Spleen (tissue), 13 donors: ENCODE measurements at places on chromosomes 3 and 15. TPM values are rescaled to one million over a fixed set of nuclear protein-coding genes. Genes with fewer than 3 reads are reported as not detected.

Gene CFAP44
- total RNA-seq = 8.0 TPM

Gene EXD1
- total RNA-seq = not detected

Gene DLG1
- total RNA-seq = 61.4 TPM

Gene GRIP2
- 1.6 TPM for total RNA-seq

DNA sequence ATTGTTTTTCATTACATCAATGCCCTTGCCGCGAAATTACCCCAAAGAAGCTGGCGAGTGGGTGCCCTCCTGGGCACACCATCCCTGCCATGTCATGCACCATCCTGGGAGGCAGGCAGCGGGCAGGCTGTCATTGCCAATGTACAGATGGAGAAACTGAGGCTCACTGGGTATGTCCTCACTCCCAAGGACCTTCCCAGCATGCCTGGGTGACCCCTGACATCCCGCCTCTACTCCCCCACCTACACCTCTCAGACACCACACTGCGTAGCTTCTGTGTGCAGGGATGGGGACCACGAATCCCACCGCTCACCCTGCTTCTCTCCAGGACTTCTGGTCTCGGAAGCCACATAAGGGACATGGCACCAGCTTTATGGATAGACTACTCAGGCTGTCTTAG, 41.0 kb upstream of the SLC41A3 start:
- H3K27ac ChIP-seq = no peak overlapping the region
- no peak overlapping the region for H3K4me3 ChIP-seq
- H3K4me1 ChIP-seq = peaks cover 11% of the 10 kb centered on the region
- no peaks in the 10 kb centered on the region for H3K36me3 ChIP-seq
- DNase-seq = peak; percentile 27

DNA sequence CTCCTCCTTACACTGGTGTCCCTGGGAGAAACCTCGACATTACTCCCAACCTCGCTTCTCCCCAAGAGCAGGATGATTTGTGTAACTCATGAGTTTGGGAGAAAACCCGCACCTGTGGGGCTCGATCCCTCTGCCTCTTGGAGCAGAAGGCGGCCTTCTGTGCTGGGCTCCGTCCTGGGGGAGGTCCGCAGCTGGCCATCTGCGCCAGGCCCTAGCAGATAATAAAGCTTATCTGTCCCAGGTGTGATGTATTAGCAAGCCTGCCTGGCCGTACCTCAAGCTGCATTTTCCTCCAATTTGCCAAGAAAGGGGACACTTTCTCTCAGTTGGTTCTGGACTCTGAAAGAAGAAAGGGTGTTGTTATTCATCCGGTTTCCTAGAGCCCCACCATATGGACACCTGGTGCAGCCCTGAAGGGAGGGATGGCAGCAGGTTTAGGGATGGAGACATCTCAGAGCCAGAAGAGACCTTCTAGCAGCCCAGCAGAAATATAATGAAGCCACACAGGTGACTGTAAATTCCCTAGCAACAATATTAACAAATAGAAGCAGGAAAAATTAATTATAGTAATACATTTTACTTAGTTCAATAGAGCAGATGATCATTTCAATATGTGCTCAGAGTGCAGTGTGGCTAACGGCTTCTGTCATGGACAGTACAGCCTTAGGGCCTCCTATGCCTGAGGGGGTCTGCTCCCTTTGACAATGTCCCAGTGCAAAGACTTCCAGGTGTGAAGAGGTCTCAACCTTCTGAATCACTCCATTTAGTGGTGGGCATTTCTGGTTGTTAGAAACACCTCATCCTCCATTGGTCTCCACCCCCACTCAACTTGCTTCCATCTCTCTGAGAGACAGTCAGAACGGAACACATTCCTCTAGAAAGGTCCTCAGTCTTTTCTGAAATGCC, 94.8 kb downstream of the CPN2 start:
- H3K36me3 ChIP-seq = no peaks in the 10 kb centered on the region
- no peak overlapping the region for H3K27ac ChIP-seq
- no peak for DNase-seq
- H3K4me1 ChIP-seq = peaks cover 26% of the 10 kb centered on the region
- H3K4me3 ChIP-seq = no peak overlapping the region
- no peaks in the 10 kb centered on the region for H3K27me3 ChIP-seq

GRCh38 chr3:71973274-71974030, 188.5 kb upstream of the PROK2 start:
- DNase-seq = peak; percentile 78
- H3K27me3 ChIP-seq = no peaks in the 10 kb centered on the region
- no peaks in the 10 kb centered on the region for H3K4me1 ChIP-seq
- no peaks in the 10 kb centered on the region for H3K36me3 ChIP-seq
- no peak overlapping the region for H3K4me3 ChIP-seq

- H3K27me3 ChIP-seq = no peaks in the 10 kb centered on the region
- no peak overlapping the region for H3K4me3 ChIP-seq
- no peak overlapping the region for H3K27ac ChIP-seq
- DNase-seq = no peak
- H3K36me3 ChIP-seq = no peaks in the 10 kb centered on the region
Measured at GRCh38 chr3:136973352-136973751, 15.6 kb downstream of the IL20RB start.

DNA sequence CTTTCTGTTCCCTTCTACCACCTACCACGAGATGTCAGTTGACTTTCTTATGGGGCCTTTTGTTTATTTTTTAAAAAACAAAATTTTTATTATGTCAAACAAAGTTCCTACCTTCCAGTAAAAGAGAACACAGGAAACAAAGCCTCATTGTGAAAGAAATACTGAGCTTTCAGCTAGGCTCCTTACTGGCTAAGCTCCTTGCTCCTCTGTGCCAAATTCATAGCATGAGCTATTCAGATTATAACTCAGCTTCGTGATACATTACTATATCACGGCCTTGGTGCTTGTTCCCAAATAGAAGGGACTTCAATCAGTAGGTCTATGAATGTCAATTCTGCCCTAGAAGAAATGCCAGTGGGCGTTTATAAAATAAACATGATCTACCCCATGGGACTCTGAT, 145.8 kb upstream of the CHRM5 start:
- H3K36me3 ChIP-seq = no peaks in the 10 kb centered on the region
- H3K27me3 ChIP-seq = peaks cover 3% of the 10 kb centered on the region
- no peak for DNase-seq
- H3K4me1 ChIP-seq = no peaks in the 10 kb centered on the region
- no peak overlapping the region for H3K4me3 ChIP-seq

DNA sequence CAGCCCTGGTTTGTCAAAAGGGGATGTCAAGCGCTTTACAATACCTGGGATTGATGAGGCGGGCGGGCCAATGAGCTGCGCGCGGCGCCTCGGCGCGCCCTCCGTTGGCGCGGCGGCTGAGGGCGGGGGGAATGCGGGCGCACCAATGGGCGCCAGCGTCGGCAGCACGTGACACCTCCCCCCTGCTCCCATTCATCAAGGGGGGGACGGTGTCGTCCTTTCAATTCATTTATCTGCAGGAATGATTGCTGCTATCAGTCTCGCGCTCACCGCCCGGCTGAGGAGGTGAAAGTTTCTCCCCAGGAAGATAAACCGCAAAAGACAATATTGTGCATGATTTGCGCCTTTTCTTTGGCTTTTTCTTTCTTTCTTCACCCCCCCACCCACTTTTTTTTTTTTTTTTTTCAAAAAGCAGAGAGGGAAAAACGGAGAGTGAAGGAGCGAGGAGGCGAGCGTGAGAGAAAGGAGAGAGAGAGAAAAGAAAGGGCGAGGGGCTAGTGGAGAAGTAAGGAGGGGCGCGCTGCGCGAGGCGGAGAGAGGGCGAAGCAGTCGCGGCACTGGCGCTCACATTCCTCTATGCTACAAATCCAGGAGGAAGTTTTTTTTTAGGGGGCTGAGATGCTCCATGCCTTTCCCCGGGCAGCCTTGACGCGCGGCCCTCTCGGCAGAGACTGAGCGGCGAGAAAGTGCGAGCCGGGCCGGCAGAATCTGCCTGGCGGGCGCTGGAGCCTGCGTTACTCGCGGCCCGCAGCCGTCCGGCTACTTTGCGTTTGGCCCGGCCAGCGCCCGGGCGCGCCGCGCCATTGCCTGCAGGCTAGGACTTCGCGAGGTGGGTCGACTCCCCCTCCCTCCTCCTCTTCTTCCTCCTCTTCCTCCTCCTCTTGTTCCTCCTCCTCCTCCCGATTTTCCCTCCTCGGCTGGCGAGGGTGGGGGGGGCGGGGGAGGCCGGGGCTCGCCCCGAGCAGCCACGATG, at the start of gene ZIC1:
ZIC1 (plus strand) TSS at position 223 of the 973 bp plus-strand sequence; CDS start at position 971, 748 bp downstream.
- H3K36me3 ChIP-seq = no peaks in the 10 kb centered on the region
- no peak within 1 kb of the TSS for H3K4me3 ChIP-seq
- H3K4me1 ChIP-seq = peaks cover 42% of the 10 kb centered on the region
- H3K27ac ChIP-seq = no peak within 1 kb of the TSS
- DNase-seq = no peak

DNA sequence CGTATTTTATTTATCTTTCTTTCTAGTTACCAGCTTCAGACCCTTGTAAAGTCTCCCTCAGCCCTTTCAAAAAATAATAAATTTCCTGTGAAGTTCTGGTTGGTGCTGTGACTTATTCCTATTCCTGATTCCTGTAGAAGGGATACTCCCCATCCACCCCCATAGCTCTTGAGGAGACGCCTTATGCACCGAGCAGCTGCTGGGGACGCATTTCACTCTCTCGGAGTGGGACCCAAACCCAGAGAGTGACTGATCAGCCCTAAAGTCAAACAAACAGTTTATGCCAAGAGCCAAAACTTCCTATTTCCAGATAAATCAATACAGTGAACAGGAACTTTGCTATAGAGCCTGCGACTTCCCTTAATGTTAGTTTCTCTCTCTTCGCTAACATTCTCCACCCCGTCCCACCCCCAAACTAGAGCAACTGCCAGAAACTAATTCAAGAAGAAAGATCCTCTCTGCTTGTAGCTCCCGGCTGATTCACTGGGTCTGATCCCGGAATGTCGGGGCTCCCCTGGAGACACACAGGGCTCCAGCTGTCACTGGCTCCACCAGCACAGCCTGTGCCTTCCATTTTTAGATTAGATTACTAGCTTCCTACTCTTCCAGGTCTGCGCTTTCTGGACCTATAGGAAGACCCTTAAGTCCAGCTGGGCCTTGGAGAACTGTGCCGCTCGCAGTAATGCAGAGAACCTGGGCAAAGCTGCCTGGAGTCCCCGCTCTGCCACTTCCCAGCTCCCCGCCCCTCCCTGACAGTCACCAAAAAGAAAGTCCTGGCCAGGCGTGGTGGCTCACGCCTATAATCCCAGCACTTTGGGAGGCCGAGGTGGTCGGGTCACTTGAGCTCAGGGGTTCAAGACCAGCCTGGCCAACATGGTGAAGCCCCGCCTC, 45.2 kb downstream of the KLHL25 start:
- H3K4me3 ChIP-seq = no peak overlapping the region
- no peaks in the 10 kb centered on the region for H3K27me3 ChIP-seq
- DNase-seq = peak; percentile 68
- H3K4me1 ChIP-seq = peaks cover 49% of the 10 kb centered on the region
- H3K27ac ChIP-seq = peak overlapping the region; percentile 65
- peaks cover 43% of the 10 kb centered on the region for H3K36me3 ChIP-seq

DNA sequence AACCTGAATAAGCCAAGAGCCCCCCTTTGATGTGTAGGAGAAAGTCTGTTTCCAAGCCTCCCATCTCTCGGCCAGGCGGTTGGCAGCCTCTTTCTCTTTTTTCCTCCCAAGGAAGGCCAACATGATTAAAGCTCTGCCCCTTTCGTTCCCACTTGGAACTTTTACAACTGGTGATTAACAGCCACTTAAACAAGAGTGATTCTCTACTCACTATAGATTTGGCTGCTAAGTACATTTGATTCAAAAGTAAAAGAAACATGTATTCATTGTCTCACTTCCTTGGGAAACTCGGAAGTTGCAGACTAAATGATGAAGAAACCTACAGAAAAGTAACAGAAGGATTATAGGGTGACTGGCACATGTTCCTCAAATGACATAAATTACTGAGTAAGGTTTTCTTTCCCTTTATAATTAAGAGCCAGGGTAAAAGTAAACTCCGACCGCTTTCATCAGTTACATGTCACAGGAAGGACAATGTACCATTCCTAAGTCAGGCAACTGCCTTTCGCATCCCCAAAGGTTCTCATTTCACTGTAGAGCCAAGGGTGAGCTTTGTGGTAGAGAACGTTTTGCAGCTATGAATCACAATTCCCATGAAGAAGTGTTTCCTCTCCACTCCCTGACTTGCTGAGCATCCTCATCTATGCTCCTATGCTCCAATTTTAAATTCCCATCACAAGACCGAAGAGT, 72.7 kb downstream of the MB21D2 start:
- no peaks in the 10 kb centered on the region for H3K36me3 ChIP-seq
- H3K4me3 ChIP-seq = no peak overlapping the region
- no peaks in the 10 kb centered on the region for H3K27me3 ChIP-seq
- no peak overlapping the region for H3K27ac ChIP-seq

DNA sequence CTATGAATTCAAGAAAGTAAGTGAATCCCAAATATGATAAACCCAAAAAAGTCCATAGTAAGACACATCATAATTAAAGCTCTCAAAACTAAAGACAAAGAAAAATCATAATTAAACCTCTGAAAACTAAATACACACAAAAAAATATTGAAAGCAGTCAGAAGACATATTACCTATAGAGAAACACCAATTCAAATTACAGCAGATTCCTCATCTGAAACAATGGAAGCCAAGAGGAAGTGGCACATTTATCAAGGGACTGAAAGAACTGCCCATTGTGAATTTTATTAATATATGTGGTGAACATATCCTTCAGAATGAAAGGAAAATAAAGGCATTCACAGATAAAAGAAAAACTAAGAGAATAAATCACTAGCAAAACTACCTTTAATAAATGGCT, 128.2 kb downstream of the SCAPER start:
- no peak overlapping the region for H3K27ac ChIP-seq
- H3K36me3 ChIP-seq = peaks cover 41% of the 10 kb centered on the region
- no peaks in the 10 kb centered on the region for H3K4me1 ChIP-seq

DNA sequence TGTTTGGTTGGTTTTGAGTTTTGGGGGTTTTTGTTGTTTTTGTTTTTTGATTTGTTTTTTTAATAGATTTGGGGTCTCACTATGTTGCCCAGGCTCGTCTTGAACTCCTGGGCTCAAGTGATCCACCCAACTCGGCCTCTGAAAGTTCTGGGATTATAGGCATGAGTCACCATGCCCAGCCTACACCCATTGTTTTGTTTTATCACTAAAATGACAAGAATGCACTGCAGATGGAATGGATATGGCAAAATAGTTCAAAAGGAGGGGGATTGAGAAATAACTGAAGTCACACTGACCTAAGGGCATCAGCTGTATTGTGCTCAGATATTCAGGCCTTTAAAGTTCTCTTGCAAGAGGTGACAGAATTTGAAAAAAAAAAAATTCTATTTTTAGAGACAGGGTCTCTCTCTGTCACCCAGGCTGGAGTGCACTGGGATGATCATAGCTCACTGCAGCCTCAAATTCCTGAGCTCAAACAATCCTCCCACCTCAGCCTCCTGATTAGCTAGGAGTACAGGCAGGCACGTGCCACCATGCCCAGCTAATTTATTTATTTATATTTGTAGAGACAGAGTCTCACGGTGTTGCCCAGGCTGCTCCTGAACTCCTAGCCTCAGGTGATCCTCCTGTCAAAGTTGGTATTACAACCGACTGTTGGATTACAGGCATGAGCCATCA, 4.4 kb upstream of the RASA2 start:
- no peak overlapping the region for H3K4me3 ChIP-seq
- H3K27me3 ChIP-seq = no peaks in the 10 kb centered on the region
- H3K27ac ChIP-seq = peak overlapping the region; percentile 99
- no peaks in the 10 kb centered on the region for H3K36me3 ChIP-seq
- DNase-seq = no peak

GRCh38 chr15:81029414-81030300, 28.9 kb downstream of the TLNRD1 start:
- H3K27ac ChIP-seq = peak overlapping the region; percentile 16
- H3K36me3 ChIP-seq = no peaks in the 10 kb centered on the region
- H3K27me3 ChIP-seq = no peaks in the 10 kb centered on the region
- H3K4me3 ChIP-seq = no peak overlapping the region
- DNase-seq = no peak
